ENCODE measurements at places on chromosomes 2 and 18.

GRCh38 chr2:7427293-7428060 is 510.3 kb downstream of the RNF144A start:
- DNase-seq: peak; percentile 34

DNA sequence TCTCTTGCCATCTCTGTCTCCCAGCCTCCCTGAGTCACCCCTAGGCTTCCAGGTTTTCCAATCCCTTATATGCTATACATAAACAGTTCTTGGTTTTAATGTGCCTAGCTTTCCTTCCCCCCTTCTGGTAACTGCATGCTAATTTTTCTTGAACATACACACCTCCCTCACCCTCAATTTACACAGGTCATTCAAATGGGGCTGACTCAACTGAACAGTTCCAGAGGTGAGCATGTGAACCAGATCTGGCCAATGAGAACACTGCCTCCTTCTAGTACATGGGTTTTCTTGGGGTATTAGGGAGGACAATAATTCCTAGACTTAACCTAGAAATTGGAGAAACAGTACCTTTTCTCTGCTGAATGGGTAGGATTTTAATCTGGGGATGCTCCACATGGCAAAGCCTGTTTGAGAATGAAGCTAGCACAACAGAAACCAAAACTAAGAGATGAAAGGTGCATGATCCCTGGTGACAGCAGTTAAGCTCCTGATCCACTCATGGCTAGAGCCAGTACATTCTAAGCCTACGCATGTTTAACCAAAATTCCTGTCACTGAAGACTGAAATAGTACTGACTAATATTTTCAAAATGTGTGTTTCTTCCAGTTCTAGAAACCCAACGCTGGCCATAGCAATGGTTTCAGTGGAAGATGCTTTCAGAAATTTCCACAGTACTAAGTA is 11.8 kb downstream of the SLC25A12 start:
- no peak for DNase-seq

- no peak for DNase-seq
These were observed 69.9 kb downstream of the RHOB start for GRCh38 chr2:20516646-20517341.

DNA sequence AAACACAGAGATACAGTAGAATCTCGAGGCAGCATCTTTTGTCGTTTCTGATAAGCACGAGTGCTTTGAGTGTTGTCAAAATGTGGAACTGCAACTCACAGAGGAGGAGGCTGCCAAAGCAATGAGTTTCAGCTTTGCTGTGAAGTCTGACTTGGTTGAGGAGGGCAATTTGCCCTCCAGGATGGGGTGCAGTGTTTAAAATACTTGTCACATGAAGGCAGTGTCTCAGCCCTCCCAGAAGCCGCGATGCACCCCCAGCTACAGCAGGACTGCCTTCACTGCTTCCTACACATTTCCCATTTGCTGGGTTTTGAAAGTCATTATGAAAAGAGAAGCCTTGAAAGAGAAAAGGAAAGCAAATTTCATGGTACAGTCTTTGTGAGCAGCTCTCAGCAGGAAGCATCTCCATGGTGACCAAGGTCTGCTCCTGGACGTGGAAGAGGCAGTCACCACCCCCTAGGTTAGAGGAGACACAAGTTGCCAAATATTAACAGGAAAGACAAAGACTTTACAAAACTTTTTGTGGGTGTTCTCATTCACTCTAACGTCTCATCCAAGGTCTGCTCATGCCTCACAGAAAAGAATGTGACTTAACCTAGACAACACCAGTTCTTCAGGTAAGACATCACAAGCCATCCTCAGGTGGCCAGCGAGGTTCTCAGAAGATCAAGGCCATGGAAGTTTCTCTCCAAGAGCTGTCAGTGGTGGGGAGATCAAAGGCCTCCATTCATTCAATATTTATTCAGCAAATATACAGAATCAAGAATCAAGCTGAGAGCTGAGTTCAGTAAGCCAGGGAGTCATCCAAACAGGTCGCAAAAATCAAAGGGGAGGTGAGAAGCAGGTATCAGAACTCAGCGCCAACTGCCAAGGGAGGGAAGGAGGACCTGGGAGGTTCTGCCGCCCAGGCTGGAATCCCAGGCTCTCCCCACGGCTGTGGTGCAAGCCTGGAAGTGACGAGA is 476.0 kb downstream of the EIPR1 start:
- no peak for DNase-seq

GRCh38 chr2:222813177-222813843 is 47.5 kb upstream of the ACSL3 start:
- no peak for DNase-seq

Measured in hematopoietic multipotent progenitor cell treated with erythropoietin and hydrocortisone succinate and interleukin-3 and kit ligand, for 15 days (in vitro differentiated cells).